ENCODE measurements at places on chromosomes 6 and 20.
A peak's percentile ranks its signal among the peaks of the same experiment; 100 is the strongest.

DNA sequence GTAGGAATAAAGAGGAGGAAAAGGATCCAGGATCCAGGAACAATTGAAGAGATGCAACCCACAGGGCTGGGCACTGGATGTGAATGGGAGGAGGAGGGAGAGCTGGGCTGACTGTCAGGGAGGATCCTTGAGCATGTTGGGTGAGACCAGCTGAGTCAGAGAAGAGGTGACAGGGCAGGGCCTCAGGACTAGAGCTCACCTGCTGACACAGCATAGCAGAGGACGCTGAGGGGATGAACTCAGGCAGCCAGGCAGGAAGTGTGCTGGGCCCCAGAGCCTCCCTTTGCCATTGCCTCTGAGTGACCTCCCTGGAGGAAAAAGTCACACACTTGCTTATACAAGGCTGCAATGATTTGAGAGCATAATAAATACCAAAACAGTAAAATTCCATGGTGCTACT, 72.3 kb downstream of the ZNF133 start:
- DNase-seq = no peak

DNA sequence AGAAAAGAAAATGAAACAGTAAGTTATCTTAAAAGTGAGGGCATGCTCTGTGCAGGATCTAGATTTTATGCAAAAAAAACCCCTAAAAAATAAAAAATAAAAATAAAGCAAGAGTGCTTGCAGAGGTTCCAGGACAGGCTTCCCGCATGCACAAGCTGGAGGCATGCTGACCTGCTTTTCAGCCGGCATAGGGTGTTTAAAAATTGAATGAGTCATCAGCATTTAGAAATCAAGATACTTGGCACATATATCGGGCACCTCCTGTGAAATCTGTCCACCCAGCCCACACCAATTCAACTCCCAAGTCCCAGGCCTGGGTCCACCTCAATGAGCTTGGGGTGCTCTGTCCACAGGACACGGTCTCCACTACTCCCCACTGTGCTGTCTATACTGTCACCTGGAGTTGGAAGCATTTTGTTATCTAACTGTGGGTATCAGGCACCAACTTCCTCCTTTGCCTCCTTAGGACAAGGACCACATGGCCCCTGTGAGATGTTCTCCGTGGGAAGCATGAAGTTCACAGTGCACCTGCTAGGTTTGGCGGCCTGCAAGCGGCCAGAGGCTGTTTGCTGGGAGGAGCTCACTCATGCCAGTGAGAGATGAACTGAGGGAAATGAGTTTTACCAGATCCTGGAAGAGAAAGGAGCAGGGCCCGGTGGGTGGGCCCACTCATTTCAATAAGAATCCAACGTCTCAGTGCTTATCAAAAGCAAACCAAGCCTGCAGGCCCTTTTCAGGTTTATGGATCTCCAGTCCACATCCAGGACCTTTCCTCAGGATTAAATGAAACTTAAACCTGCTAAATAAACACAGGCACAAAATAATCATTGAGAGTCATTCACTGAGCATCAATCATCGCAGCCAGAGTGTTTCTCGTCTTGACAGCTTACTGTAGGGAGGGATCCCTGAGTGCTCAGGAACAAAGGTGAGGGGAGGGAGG, 121.1 kb downstream of the FOXA2 start:
- no peak for DNase-seq

DNA sequence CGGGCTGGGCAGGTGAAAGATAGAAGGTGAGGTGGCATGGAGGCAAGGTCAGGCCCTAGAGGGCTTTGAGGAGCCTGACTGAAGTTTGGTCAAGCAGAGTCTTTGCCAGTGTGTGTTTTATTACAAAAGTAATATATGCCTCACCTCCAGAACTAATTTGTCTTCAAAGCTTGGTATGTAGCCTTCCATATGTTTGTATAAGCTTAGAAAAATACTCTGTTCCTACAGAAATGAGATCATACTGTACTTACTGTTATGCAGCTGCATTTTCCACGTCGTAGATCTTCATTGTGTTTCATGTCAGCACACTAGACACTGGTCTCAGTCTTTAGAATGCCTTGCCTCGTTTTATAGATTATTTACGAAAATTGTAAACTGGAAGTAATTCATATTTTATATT, 61.8 kb downstream of the ANKS1A start:
- no peak for DNase-seq

DNA sequence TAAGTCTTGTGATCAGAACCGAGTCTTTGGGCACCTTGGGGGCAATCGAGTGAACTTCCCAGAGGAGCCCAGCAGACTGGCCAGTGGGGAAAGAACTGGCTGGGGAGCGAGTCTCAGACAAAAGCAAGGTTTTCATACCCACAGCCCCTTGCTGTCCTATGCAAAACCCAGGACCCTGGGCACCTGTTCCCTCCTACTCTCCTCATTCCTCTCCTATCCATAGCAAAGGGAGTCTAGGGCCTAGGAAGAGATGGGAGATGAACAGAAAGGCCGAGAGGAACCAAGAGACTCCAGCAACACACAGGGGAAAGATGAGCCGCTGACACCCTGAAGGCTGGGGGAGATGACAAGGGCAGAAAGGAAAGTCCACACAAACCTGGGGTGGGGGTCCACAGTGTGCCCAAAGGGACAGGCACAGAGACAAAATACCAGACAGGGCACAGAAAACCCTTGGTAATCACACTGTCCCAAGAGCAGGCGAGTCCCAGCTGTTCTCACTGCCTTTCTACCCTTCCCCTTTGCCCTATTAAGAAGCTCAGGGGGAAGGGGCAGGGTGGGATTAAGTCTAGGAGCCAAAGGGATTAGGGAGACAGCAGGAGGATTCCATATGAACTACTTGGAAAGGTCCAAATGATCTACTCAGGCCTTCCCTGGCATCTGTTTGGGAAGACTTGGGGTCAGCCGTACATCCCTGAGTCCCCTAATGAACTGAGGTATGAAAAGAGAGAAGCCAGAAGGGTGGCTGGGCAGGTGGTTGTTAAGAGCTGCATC, 6.5 kb downstream of the PPP1R18 start:
- no peak for DNase-seq

GRCh38 chr6:31794866-31795615, 511 bp downstream of the VARS1 start:
- DNase-seq = peak; percentile 40

GRCh38 chr20:1083431-1084080, 34.8 kb upstream of the PSMF1 start:
- DNase-seq = no peak

DNA sequence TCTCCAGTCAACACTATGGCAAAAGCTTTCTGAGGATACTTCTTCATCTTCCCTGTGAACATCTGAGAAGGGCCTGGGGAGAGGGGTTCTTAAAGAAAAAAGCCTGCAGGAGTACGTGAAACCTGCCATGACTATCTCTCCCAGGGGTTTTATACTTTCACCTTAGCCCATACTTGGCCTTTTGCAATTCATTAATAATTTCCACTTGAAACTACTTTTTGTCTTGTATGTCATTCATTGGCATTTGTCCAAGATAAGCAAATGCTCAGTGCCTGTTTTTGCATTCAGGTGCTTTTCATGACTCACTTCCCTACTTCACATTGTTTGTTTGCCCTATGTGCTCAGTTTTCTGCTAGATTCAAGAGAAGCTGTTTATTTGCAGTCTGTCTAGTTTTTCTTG, 580.3 kb upstream of the GJE1 start:
- no peak for DNase-seq

DNA sequence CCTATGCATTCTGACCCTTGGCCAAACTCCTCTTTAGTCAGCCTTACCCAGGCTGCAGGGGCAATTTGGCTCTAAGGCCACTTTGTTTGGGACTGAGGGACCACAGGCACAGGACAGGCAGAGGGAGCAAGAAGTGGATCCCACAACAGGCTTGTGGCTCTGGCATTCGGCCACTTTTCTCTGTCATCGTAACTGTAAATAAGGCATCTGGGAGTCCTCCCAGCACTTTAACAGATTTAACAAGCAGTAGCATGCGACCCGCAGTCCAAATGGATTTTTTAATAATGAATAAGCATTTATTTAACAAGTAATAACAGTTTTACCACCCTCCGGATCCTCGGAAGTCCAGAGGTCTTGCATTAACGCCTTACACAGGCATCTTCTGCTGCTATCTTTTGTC, 16.1 kb upstream of the CDH22 start:
- no peak for DNase-seq

Data from stimulated activated CD4-positive, alpha-beta T cell treated with anti-CD3 and anti-CD28 coated beads, Interleukin-1b, Interleukin-23, amount 100 ng/mL, for 48 hours (primary cell).